ENCODE measurements at places on chromosomes 13 and 19.
A peak's percentile ranks its signal among the peaks of the same experiment; 100 is the strongest.

- no peak for DNase-seq
These were observed 318.9 kb upstream of the HTR2A start for GRCh38 chr13:47215736-47216135.

DNA sequence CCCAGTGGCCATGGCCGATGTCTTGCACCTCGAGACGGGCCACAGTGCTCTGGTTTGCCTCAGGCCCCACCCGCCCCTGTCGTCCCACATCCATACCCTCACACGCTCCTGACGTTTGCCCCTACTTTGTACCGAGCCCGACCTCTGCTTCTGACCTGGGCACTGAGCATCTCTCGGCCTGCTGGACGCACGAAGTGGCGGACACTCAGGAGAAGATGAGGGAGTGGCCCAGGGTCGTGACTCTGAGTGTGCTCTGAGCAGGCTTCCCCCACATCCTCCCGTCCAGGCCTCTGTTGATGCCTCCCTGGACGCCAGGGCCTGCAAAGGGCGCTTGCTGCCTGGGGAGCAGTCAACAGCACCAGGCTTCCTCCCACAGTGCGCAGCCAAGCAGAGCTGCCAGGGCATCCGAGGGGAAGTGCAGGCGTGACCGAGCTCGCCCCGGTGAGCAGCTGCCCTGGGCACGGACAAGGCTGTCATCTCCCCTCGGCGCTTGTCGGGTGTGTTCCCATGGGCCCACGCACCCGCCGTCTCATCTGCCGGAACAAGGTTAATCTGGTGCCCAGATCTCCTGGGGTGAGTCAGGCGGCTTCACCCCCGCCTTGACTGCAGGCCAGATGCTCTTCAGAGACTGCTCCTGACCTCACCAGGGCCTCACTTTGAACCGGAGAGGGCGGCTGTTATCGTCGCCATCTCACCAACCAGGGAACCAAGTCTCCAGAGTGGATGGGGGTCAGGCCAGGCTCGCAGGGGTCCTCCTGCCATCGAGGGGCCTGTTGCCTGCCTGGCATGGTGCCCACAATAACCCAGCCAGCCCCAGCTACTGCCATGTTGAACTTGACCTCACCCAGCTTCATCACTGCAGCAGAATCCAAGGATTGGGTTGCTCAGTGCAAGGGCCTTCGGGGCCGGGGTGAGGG is 27.2 kb downstream of the COMP start:
- no peak for DNase-seq

GRCh38 chr13:106987427-106987785 is 419.5 kb upstream of the ARGLU1 start:
- no peak for DNase-seq

GRCh38 chr19:49602806-49603205 is 11.8 kb downstream of the PRR12 start:
- DNase-seq, result no peak

DNA sequence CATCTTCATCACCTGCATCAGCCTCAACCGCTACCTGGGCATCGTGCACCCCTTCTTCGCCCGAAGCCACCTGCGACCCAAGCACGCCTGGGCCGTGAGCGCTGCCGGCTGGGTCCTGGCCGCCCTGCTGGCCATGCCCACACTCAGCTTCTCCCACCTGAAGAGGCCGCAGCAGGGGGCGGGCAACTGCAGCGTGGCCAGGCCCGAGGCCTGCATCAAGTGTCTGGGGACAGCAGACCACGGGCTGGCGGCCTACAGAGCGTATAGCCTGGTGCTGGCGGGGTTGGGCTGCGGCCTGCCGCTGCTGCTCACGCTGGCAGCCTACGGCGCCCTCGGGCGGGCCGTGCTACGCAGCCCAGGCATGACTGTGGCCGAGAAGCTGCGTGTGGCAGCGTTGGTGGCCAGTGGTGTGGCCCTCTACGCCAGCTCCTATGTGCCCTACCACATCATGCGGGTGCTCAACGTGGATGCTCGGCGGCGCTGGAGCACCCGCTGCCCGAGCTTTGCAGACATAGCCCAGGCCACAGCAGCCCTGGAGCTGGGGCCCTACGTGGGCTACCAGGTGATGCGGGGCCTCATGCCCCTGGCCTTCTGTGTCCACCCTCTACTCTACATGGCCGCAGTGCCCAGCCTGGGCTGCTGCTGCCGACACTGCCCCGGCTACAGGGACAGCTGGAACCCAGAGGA is 2.6 kb downstream of the P2RY11 start:
- DNase-seq, result no peak

GRCh38 chr13:46313432-46314257 is 73.4 kb downstream of the RUBCNL start:
- DNase-seq, result no peak

- peak; percentile 17 for DNase-seq
These were observed 420.4 kb upstream of the GPC6 start for GRCh38 chr13:92806215-92806614.

DNA sequence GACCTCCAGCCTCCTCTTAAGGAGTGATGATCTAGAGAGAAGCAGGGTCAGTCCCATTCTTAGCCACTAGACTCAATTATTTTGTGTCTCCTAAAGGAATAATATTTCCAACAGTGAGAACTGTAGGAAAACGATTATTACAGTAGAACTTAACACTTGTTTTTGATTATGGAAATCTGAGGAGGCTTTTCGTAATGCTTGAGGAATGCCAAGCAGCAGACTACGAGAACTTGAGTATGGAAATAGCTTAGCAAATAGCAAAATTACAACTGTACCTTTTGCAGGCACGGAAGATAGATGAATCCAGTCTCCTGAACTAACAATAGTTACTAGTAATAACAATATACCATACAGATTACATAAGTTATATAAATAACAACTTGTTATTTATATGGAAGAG is 12.2 kb downstream of the BRD4 start:
- DNase-seq, result no peak

GRCh38 chr19:16095071-16095571 is 16.6 kb upstream of the RAB8A start:
- no peak for DNase-seq

GRCh38 chr19:33449799-33450198 is 71.8 kb downstream of the PEPD start:
- no peak for DNase-seq
